Psoas muscle (tissue), 8 donors: ENCODE measurements at places on chromosomes 1 and 21. TPM values are rescaled to one million over a fixed set of nuclear protein-coding genes. Genes with fewer than 3 reads are reported as not detected.

DNA sequence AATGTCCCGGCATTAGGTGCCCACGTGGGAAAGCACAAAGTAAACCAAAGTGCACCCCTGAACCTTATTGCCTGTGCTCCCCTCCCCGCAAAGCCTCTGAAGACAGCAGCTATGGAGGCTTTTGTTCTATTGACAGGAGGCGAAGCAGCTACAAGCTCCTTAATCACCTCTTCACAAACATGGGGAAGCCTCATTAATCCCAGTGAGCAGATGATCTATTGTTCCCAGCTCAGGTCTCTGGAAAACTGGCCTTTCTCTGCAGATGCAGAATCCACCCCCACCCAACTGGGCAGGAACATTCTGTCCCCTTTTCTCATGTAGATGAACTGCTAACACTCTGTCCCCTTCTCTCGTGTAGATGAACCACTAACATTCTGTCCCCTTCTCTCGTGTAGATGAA is 190.5 kb upstream of the CSF3R start:
- DNase-seq, result no peak

GRCh38 chr1:230746617-230747016 is 571 bp upstream of the CAPN9 start:
- DNase-seq, result no peak

- no peak for DNase-seq
Measured at GRCh38 chr1:40628903-40629292, 36.6 kb downstream of the RIMS3 start.

- no peak for DNase-seq
Measured at GRCh38 chr1:73820843-73821242, 377.1 kb downstream of the LRRIQ3 start.

GRCh38 chr1:175984813-175985212 is 222.3 kb downstream of the COP1 start:
- no peak for DNase-seq

GRCh38 chr1:17825273-17826164 is 70.4 kb downstream of the ACTL8 start:
- no peak for DNase-seq

The KCNA2 gene
- total RNA-seq, result 0.05 TPM

GRCh38 chr1:61975638-61976037 is 219.0 kb upstream of the L1TD1 start:
- no peak for DNase-seq

DNA sequence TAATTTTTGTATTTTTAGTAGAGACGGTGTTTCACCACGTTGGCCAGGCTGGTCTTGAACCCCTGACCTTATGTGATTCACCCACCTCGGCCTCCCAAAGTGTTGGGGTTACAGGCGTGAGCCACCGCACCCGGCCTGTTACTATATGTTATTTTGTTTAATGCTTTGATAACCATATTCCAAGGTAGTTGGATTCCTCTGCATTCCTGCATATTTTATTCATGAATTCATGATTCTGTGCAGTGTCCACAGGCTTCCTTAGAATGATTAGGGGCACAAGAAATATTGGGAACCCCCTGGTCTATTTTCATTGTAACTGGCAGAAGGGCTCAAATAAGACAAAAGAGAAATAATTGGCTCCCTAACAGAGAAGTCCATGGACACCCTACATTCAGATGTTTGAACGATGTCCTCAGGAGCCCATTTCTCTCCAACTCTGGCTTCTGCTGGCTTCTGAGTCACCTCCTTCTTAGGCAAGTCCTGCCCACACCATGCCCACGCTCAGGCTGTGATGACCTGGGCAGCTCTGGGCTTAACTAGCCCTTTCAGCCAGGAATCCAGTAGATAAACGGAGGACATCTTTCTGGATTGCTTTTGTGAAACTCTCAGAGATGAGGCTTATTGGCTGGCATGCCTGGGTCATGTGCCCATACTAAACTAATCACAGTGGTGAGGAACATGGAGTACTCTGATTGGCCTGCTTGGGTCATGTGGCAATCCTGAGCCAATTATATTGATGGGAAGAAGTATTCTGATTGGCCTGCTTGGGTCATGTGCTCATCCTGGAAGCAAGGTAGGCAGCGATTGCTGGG is 32.6 kb downstream of the TNFRSF8 start:
- no peak for DNase-seq
